ENCODE measurements at places on chromosomes 2 and 18. TPM values are rescaled to one million over a fixed set of nuclear protein-coding genes. Genes with fewer than 3 reads are reported as not detected.

The ASXL2 gene
- total RNA-seq: 31.3 TPM

The ANO7 gene
- total RNA-seq: 8.6 TPM

The KLF7 gene
- 11.9 TPM for total RNA-seq

The NPAS2 gene
- 2.6 TPM for total RNA-seq

The PCARE gene
- total RNA-seq: not detected

The NMUR1 gene
- total RNA-seq: 0.44 TPM

The ADRA2B gene
- 6.3 TPM for total RNA-seq

The CFAP53 gene
- total RNA-seq: 0.26 TPM

The KCNK3 gene
- 0.30 TPM for total RNA-seq

The SNTG2 gene
- 27.8 TPM for total RNA-seq

The CYP1B1 gene
- 4.1 TPM for total RNA-seq

The SLC16A14 gene
- 2.6 TPM for total RNA-seq

The QPCT gene
- 19.5 TPM for total RNA-seq

The STAM2 gene
- total RNA-seq: 11.1 TPM

GRCh38 chr2:189543367-189543766 is 37.2 kb downstream of the SLC40A1 start:
- no peak for DNase-seq

DNA sequence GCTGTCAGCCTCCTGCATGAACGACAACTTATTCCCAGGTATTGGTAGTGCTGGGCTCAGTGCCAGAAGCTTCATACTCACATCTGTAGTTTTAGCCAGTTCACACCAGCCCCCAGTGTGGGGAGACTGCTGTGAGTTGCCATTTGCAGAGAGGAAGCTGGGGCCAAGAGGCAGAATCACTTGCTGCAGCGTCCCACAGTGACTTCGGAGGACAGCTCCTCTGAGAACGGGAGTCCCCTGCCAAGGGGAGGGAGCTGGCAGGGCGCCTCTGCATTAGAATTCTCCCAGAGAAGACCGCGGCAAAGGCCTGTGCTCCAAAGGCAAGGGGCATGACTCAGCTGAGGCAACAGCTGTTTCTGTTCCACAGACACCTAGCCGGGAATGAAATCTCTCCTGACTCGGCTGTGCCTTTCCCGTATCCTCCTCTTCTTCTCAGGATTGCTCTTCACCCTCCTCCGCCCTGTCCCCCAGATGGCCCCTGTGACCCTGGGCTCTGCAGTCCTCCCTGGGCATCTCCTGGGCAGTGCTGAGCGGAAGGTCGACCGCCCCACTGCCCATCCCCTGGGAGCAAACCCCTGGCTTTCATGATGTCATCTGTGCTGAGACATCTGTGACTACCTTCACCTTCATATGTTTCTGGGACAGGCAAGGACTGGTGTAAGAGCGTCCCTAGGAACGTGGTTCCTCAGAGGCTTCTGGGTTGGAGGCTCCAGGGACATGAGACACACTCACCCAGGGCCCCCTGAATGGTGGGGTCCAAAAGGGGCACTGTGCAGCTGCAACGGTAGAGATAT is 18.0 kb downstream of the MAL start:
- no peak for DNase-seq

DNA sequence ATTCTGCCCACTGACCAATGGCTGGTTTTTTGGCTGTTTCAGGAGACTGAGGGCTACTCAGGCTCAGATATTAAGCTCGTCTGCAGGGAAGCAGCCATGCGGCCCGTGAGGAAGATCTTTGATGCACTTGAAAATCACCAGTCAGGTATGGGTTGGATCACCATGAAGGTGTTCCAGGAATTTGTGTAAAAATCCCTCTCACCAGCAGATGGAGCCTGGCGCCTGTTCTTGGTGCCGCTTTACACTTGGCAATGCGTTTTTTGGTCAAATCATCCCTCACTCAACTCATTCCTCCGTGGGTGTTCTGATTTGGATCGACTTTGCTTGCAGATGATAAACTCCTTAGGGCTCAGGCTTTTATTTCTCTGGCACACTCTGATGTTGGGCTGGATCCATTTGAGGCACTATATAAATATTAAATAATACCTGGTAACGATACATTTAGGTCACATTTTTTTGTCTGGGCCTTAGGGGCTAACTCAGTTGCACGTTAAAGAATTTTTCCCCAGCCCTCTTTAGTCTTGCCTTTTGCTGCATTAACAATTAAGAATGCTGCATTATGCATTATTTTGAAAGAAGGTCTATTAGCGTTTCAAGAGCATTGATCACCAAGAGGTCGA is 50.0 kb downstream of the HDHD2 start:
- peak; percentile 79 for DNase-seq

- no peak for DNase-seq
These were observed 91.7 kb downstream of the GCA start for GRCh38 chr2:162435676-162436075.

DNA sequence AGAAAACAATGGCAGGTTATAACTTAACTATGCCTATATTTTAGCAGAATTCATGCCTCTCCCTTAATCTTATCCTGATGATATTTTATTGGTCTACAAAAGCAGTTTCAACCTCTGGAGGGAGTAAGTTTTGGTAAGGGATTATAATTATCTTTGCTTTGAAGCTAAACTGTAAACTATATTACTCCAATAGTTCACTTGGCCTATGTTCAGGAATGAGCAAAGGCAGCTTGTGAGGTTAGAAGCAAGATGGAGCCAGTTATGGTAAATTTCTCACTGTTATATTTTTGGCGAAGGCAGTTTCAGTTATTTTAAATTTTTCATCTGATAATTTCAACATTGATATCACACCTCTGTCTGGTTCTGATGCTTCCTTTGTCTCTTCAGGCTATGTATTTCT is 192.5 kb upstream of the RGPD4 start:
- DNase-seq: no peak

- DNase-seq: no peak
These were observed 335.3 kb downstream of the TNS1 start for GRCh38 chr2:217667512-217667911.

- DNase-seq: no peak
These were observed 34.2 kb upstream of the ACAA2 start for GRCh38 chr18:49847524-49847923.

DNA sequence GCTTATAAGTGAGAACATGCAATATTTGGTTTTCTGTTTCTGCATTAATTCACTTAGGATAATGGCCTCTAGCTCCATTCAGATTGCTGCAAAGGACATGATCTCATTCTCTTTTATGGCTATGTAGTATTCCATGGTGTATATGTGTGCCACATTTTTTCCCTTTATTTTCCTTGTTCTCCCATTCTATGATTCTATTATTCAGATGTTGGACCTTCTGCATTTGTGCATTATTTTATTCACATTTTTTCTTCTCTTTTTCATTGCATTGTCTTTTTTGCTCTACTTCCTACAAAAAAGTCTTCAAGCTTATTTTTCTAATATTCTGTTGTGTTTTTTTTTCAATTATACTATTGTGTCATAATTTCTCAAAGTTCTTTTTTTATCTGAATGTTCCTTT is 11.1 kb upstream of the ANTXR1 start:
- DNase-seq: no peak

DNA sequence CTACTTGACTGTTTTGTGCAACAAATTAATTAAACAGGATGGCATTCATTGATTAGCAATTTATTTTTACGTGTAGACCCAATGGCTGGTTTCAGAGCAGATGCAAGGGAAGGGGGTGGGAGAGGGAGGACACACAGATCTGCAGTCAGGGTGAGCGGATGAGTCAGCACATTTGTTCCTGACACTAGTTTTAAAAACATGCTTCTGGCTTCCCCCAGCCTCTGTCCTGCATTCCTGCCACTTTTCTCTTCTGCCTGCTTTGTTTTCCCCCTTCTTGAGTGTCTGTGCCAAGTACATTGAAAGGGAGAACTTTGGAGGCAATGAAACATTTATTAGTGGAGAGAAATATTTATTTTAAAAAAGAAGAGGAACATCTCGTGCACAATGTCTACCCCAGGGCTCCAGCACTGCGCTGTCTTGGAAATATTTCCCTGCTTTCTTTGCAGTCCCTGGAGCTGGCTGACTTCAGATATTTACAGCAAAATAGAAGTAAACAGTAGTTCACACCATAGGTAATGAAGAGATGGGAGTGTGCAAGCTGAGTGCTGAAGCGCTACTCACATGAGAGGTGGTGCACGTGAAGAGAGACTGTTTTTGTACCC is 52.2 kb downstream of the NRP2 start:
- DNase-seq: no peak

DNA sequence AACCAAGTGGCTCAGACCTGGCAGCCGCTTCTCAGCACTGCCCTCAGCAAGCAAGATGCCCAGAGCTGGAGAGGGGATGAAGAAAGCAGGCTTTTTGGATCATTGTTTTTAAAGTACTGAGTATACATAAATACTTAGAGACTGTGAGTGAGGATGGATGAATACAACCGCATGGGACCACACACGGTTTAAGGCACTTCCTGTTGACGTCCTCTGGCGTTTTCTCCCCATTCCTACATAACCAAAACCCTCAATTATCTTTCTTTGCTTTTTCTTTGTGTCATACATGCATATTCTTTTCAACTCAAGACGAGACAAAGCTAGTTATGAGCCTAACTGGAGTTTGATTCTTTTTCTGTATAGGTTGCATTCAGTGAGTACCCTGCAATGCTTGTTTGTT is 198.4 kb downstream of the GALR1 start:
- no peak for DNase-seq

DNA sequence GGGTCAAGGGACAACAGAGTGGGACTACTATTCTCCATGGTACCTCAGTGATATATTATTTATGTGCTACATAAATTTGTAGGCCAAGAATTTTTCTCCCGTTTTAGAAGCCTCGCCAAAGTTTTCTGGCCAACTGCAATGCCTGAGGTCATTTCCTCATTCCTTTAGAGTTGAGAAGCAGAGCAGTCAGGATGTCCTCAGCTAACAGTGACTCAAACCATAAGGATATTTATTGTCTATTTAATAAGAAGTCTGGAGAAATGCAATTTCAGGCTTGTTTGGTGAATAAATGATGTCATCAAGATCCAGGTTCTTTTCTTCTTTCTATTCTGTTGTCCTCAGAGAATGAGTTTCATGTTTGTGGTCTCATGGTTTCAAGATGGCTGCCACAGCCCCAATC is 91.0 kb downstream of the ADCYAP1 start:
- no peak for DNase-seq

DNA sequence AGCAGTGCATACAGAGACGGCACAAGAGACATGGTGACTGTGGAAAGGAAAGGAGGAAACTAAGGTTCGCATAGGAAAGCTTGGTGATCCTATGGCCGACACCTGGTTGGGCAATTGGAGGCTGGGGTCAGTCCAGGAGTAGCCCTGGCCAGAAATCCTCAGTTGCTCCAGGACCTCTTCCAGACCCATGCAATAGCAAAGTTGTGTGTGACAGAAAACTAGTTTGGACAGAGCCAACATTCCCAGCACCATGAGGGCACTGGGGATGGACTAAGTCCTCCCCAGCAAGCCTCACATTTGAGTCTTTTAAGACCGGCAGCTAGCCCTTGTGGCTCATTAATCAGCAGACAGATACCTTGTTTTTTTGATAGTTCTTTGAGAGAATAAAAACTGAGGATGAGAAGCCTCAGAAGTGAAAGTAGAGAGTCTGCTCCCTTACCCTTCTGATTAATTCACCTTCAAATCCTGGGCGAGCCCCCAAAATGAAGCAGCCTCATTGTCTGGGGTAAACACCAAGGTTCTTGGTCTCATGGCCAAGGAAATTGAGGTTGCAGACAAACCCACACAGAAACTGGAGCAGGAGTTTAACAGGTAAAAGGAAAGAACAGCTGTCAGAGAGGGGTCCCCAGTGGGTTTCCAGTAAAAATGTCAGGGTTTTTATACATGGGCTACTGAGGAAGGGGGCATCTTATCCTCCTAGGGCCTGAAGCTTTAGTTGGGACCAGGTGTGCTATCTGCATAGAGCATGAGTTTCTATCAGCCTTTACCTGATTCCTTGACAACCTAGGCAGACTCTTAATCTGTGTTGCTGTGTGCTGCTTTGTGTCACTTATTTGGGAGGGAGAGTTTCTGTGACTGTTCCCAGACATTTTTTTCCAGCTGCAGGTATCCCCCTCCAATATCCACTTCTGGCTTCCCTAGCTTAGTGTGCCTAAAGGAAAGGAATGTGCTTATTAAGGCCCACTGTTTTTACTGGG is 39.1 kb downstream of the STK17B start:
- DNase-seq: peak; percentile 30

GRCh38 chr2:104584393-104584792 is 269.5 kb upstream of the POU3F3 start:
- peak; percentile 21 for DNase-seq

DNA sequence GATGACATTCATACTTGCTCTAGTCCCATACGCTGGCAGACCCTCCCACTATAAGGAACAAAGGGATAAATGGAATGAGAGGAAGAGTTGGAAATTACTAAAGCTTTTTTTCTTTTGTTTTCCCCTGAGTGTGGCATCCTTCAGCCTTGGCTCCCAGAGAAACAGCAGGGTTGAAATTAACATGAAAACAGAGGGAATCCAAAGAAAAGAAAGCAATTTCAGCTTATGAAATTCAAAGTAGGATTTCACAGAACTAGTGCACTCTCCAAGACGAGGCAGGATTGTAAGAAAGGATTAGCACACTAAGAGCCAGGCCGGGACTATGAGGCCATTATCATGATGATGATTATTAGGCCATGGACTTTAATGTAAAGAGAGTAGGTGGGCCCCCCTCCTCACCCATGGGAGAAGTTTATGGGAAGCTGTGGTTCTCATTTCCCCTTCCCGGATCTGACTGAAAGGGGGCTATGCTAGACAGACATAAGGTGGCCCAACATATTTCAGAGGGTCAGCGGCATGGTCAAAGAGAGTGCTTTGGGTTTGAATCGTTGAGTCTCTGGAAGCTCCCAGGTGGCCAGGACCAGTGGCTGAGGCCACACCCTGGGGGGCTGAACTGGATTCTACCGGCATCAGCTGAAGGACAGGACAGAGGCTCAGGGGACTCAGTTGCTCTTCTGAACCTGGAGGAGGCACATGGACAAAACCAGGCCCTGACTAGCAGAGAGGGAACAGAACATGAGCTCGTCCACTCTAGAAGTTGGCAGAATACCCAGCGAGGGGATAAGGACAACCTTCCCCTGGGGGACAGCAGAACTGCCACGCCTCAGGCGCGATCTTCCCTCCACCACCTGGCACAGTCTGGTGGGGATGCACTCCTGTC is 100.1 kb upstream of the ARL4C start:
- DNase-seq: no peak

- DNase-seq: no peak
These were observed 499.8 kb downstream of the PID1 start for GRCh38 chr2:228771315-228771714.

DNA sequence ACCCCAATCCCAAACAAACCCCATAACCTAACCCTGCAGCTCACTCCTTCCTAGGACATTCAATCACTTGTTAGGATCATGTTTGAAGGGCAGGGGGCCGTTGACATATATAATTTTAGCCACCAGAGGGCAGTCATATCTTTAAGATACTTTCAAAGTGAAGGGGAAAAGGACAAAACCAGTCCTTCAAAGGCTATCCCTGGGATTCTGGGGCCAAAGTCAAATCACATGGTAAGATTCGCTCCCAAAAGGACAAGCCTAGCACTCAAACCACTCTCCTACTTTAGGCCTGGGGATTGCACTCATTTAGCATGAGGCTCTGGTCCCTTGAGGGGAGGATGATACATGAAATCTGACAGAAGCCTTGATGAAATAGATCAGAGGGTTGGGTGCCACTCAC is 44.6 kb downstream of the HAUS1 start:
- peak; percentile 66 for DNase-seq
